RWPE1 (cell line): ENCODE measurements at places on chromosomes 11 and 22.

DNA sequence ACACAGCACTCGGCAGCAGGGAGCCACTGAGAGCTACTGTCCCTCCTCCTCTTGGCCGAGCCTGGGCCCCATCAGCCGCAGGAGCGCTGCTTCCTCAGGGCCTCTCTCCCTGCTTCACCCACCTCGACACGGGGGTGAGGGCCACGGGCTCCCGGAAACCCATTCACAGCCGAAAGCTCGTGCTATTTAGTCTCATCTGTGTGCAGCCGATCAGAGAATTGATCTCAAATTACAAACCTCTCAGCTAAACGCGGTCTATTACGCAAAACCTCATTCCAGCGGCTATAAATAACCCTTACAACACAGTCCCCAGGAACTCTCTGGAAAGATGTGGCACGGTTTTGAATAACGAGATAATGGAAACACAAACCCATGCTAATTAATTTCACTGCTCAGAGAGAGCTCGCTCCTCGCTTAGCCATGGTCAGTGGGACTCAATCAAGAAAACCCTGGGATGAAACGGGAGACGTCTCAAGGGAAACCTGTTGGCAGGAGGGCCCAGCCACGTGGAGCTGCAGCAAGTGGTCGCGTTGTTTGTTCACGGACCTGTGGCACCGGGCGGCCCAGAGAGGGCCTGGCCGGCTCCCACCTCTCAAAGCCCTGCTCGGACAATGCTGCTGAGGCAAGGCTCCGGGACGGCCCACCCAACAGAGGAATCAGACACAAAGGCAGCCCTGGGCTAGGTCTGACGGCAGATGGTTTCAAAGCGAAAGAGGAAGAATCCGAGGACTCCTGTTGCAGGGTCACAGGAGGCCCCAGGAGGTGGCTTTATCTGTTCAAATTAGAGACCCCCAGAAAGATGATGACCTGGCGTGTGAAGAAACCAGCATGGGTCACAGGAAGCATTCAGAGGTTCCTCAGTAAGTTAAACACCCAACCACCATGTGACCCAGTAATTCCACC, 210.5 kb downstream of the CTTN start:
- DNase-seq, result no peak

DNA sequence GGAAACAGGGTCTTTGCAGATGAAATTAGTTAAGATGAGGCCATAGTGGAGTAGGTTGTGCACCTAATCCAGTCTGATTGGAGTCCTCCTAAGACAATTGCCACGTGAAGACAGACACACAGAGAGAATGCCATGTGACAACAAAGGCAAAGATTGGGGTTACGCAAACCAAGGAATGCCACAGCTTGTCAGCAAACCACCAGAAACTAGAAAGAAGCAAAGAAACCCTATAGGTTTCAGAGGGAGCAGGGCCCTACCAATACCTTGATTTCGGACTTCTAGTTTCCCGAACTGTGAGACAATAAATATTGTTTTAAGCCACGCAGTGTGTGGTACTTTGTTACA, 8.2 kb upstream of the LAYN start:
- DNase-seq, result no peak

GRCh38 chr11:116513894-116514293, 258.9 kb downstream of the BUD13 start:
- DNase-seq, result no peak

- peak; percentile 35 for DNase-seq
Measured at GRCh38 chr11:10604340-10604748, 35.9 kb upstream of the LYVE1 start.

DNA sequence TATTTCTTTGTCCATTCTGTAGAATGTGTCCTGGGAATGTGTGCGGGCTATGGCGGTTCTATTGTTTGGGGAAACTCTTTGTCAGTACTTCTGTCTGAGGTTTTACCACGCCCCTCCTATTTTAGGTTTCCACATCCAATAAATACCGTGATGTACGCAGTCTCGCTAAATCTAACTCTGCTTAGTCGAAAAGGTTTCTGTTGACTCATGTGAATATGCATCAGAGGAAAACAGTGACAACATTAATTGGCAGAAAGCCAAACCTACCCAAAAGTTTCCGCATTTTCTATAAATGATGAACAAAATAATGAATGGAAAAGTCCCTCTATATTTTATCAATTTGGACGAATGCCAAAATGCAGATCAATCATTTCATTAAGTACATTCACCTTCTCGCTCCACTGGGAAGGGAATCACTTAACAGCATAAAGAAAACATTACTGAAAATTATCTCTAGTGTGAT, 143.4 kb downstream of the MAML2 start:
- no peak for DNase-seq

GRCh38 chr11:95884376-95884775, 39.5 kb downstream of the MTMR2 start:
- peak; percentile 10 for DNase-seq

GRCh38 chr11:19499999-19500398, 212.6 kb upstream of the NAV2 start:
- DNase-seq, result no peak

- DNase-seq, result no peak
Measured at GRCh38 chr11:75735181-75735845, 17.7 kb downstream of the MOGAT2 start.

- DNase-seq, result peak; percentile 54
Measured at GRCh38 chr11:47186700-47187695, 764 bp upstream of the PACSIN3 start.

- no peak for DNase-seq
Measured at GRCh38 chr11:115911613-115912346, 407.6 kb upstream of the CADM1 start.

- DNase-seq, result no peak
Measured at GRCh38 chr11:83914995-83915394, 628.8 kb upstream of the CCDC90B start.

- DNase-seq, result peak; percentile 48
Measured at GRCh38 chr11:23078289-23078971, 218.2 kb upstream of the CCDC179 start.

GRCh38 chr22:28442711-28443525, 236.7 kb downstream of the TTC28 start:
- DNase-seq, result peak; percentile 40

- no peak for DNase-seq
Measured at GRCh38 chr11:124762105-124762623, at the start of gene ESAM. ESAM (minus strand) TSS chr11:124762290; CDS start chr11:124762154, 136 bp downstream.

- no peak for DNase-seq
Measured at GRCh38 chr11:121711939-121712338, 259.2 kb upstream of the SORL1-AS1 start.

DNA sequence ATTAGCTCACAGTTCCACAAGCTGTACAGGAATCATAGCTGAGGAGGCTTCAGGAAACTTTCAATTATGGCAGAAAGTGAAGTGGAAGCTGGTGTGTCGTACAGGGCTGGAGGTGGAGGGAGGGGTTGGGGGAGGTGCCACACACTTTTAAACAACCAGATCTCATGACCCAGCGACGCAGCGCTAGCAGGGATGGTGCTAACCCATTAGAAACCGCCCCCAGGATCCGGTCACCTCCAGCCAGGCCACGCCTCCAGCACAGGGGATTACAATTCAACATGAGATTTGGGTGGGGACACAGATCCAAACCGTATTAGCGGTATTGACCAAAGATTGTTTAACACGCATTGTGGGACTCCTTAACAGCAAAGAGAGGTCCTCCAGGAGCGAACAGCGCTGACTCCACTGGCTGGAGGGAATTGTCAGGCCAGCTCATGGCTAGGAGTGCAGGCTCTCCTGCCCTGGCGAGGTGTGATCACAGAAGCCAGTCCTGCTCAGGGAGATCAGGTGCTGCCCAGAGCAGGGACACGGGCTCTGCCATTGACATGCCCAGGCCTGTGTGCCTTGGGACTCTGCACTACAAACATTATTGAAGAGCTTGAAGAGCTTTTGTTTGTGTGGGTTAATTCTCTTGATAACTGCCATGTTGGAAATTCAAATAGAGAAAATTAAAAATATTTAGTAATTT, 215.3 kb downstream of the TBC1D22A start:
- DNase-seq, result no peak

- no peak for DNase-seq
Measured at GRCh38 chr11:65792456-65792855, 5.6 kb downstream of the OVOL1 start.

GRCh38 chr22:37677493-37677974, 2.1 kb downstream of the LGALS1 start:
- no peak for DNase-seq

DNA sequence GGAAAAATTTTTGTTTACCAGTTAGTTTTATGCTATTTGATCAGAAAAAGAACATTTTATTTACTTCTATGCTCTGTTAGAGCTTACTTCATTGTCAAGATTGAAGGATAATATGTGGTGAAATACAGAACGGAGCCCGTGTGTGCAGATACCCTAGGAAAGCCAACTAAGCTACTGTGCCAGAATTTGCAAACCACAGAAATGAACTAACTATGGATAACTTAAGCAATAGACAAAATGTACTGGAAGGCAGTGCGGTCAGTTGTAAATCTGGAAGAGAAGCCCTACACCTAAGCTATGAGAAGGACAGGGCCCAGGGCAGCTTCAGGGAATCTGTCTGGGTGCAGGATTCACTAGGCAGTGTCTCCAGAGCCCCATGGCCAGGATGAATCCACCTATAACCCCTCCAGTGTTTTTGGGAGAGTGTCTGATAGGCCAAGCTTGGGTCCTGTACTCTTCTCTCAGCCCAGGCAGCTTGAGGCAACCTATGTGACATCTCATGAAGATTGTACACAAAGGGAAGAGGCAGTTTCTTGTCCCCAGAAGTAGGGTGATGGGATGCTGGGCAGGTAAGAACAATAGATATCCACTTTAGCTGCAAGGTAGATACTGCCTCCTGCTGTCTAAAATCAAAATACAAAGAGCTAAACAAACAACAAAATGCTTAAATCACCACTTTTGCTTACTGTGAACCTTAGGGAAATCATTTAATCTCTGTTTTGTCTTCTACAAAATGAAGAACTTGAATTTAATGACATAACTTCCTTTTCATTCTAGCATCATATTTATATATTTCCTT, 12.1 kb downstream of the MMP7 start:
- no peak for DNase-seq

DNA sequence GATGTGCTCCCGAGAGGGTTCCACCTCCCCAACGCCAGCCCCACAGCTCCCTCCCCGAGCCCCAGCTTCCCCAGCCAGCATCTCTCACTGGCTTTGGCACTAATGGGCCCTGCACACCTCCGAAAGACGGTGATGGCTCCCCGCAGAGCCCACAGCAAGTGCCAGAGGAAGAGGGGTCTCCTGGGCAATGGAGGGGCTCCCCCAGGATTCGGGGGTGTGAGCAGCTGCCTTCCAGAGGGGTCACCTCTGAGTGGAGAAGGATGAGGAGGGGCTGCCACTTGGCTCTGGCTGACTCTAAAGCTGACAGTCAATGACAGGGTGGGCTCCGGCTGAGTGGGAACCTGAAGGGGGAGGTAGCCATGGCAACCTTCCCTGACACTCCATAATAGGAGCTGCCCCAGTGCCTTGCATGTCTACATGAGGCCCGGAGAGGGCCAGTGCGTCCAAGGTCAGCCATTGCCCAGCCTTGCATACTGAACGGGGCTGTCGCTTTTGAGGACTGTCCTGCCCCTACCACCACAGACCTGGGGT, 98.6 kb upstream of the SYT13 start:
- no peak for DNase-seq

DNA sequence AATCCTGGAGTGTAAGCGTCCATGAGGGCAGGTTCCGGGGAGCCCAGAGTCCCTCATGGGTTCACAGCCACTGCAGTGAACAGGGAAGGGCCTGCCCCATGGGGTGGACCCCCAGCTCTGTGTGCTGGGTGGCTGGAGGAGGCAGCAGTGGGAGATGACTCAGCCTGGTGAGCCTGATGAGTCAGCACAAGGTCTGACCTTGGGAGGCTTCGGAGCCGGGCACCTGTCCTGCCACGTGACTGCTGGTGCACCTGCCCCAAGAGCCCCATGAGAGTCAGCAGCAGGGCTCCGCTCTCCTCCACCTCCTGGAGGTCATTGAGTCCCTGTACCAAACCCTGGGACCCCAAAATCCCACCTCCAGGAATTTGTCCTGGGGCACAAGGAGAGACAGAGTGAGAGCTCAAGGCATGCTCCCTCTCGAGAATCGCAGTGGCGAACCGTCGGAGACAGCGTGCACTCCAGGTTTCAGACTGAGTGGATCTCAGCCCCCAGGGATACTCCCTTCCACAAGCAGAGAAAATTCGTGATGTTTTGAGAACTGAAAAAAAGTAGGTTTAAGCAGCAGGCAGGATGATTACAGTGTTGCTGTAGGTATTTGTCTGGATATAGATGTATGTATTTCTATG, 1221.7 kb downstream of the BRD1 start:
- no peak for DNase-seq

DNA sequence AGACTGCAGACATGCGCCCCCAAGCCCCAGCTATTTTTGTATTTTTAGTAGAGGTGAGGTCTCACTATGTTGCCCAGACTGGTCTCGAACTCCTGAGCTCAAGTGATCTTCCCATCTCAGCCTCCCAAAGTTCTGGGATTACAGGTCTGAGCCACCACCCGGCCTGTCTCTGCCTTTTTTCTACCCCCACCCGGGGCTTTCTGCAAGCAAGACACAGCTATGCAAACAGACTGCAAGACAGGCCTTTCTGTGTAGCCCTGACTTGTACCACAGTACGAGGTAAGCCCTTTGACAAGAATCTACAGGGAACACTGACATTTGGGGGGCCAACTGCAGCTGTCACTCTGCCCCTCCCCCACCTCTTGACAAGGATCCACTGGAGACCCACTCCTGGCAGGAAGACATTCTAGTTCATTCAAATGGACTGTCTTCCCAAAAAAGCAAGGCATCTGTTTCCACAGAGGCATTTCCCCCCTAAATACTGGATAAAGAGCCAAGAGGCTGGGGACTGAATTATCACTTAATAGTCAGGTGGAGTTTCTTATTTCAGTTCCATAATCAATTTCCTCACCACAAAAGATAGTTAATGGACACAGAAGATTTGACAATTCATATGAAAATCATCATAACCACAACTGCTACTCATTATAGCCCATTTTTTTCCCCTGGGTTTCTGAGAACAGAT, 118.2 kb downstream of the ABTB2 start:
- DNase-seq, result no peak

- DNase-seq, result peak; percentile 44
Measured at GRCh38 chr11:126345759-126346585, 9.5 kb upstream of the ST3GAL4 start.

- no peak for DNase-seq
Measured at GRCh38 chr11:70783356-70783755, 385.0 kb downstream of the CTTN start.

- no peak for DNase-seq
Measured at GRCh38 chr11:12448131-12448939, 71.0 kb downstream of the PARVA start.
